Muscle of leg (tissue), 16 donors: ENCODE measurements at places on chromosomes 13 and 19. TPM values are rescaled to one million over a fixed set of nuclear protein-coding genes. Genes with fewer than 3 reads are reported as not detected.

DNA sequence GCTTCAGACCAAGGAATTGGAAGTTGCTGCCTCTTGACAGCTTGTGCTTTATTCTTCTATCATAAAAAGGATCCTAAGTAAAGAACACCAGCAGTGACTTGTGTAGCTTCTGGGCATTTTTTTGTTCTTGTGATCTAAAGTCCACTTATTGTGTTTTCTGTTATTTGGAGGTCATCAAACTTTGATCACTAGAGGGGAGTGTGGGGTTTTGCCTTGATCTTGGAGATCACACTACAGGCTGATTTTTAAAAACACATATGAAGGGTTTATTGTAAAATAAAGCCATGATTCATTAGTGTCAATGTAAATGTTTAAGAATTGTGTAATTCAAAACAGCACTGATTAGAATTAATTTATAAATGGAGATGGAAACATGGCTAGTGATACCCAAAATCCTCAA lies 328.7 kb upstream of the EDNRB start:
- H3K4me1 ChIP-seq, result no peaks in the 10 kb centered on the region
- H3K4me3 ChIP-seq, result no peak overlapping the region
- H3K36me3 ChIP-seq, result no peaks in the 10 kb centered on the region
- no peak overlapping the region for H3K27ac ChIP-seq

DNA sequence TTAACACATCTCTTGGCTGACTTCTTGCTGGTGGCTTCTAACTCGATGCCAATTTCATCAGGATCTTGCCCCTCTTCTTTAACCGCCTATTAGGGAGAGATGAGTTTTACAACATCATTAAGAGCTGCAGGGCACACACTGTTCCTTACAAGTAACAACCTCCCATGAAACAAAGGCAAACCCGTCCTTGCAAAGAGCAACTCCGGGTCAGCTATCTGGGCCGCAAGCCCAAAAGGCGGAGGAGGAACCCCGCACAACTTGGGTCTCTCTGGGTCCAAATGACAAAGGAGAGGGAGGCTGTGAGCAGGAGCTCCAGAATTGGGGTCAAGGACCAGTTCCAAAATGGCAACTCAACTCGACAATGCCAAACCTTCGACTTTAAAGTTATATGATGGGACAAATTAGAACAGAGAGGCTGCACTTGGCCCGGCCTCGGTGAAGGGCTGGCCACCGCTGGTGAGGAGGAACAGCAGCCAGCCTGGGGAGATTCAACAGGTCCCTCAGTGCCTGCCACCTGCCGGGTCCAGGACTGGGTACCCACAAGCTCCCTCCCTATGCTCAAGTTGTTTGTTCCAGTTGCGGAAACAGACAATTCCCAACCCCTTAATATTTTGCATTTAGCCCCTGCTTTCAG lies 1.1 kb downstream of the SAFB2 start:
- peak overlapping the region; percentile 94 for H3K27ac ChIP-seq
- H3K36me3 ChIP-seq, result peaks cover 47% of the 10 kb centered on the region
- peak overlapping the region; percentile 91 for H3K4me3 ChIP-seq
- DNase-seq, result peak; percentile 28
- no peaks in the 10 kb centered on the region for H3K27me3 ChIP-seq

DNA sequence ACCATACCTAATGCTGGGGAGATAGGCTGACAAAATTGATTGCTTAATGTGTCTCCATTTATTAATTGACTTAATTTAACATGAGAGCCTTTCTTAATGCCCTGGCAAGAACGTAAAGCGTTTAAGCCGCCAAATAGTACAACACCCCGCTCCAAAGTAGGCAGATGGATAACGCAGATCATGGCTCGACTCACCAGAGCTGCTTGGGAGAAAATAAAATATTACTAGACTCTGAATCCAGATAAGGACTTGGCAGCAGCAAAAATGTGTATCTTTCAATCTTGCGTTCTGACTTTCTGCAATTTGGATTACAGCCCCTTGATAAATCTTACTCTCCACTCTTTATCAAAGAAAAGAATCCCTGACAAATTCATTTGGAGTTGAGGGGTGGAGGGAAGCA lies 403 bp upstream of the SIAH3 start:
- no peaks in the 10 kb centered on the region for H3K36me3 ChIP-seq
- H3K27me3 ChIP-seq, result peaks cover 28% of the 10 kb centered on the region
- DNase-seq, result no peak
- no peak overlapping the region for H3K27ac ChIP-seq

The GARIN5A gene
- total RNA-seq, result 3.5 TPM

The ZNF606 gene
- total RNA-seq, result 20.5 TPM

The PRR20D gene
- total RNA-seq, result not detected
